ENCODE measurements at places on chromosomes 3 and 15.

GRCh38 chr3:106097817-106098435 lies 229.1 kb upstream of the CBLB start:
- no peak for DNase-seq

DNA sequence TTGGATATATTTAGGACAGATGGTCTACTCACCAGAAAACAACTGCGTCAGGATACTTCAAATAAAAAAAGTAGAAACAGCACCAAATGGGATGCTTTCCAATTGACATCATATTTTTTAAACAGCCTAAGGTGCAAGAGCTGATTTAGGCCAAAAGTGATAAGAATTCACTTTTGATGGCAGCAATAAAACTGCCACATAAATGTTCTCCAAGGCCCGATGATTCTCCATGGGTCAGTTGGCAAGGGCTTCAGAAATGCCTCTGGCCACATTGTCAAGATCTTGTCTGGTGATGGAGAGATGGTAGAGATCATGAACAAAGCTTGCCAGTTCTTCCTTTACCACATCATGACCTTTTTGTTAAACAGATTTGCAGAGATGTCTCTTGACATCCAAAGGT lies 38.9 kb downstream of the LDHAL6B start:
- no peak for DNase-seq

- DNase-seq: no peak
Observed at GRCh38 chr3:79253271-79253670, 514.5 kb downstream of the ROBO1 start.

- DNase-seq: no peak
Observed at GRCh38 chr3:169865176-169865767, 4.5 kb downstream of the LRRC31 start.

- no peak for DNase-seq
Observed at GRCh38 chr3:134985864-134986715, 191.0 kb downstream of the EPHB1 start.

- peak; percentile 11 for DNase-seq
Observed at GRCh38 chr3:12574131-12574530, 17.2 kb downstream of the MKRN2 start.

- no peak for DNase-seq
Observed at GRCh38 chr3:128404276-128405068, 62.2 kb downstream of the DNAJB8 start.

DNA sequence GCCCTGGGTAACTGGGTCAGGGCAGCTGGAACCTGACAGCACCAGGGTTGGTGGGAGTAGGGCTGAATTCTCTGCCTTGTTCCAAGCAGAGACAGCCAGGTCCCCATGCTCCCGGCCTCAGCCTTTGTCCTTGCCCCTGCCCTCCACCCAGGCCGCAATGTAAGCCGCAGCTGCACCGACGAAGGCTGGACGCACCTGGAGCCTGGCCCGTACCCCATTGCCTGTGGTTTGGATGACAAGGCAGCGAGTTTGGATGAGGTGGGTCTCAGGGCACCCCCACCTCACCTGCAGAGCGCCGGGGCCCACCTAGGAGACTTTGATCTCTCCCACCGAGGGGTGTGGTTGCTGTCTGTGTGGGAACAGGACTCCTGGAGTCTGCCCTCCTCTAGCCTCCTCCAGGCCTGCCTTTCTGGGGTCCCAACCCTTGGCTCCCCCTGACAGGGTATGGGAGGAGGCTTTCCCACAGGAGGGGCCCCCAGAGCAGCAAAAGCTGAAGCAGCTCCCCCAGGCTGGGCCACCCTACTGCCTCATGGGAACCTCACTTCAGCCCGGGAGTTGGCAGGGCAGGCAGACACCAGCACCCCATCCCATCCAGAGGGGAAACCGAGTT lies 23.4 kb downstream of the VIPR1 start:
- DNase-seq: no peak

DNA sequence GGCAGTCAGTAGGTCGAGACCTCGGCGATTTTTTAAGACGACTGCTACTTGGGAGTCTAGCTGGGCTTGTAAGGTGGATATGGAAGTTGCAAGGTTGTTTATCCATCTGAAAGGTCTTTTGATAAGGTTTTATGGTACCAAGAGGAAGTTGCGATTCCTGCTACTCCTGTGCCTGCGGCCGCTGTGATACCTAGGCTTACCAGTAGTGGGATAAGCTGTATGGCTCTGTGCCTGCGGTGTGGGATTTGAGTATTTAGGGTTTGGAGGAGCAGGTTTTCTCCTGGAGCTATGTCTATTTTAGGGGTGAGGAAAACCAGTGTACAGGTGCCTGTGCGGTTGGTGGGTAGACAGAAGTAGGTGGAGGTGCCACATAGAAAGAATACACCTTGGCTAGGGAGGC lies 1059.8 kb downstream of the SI start:
- DNase-seq: no peak

DNA sequence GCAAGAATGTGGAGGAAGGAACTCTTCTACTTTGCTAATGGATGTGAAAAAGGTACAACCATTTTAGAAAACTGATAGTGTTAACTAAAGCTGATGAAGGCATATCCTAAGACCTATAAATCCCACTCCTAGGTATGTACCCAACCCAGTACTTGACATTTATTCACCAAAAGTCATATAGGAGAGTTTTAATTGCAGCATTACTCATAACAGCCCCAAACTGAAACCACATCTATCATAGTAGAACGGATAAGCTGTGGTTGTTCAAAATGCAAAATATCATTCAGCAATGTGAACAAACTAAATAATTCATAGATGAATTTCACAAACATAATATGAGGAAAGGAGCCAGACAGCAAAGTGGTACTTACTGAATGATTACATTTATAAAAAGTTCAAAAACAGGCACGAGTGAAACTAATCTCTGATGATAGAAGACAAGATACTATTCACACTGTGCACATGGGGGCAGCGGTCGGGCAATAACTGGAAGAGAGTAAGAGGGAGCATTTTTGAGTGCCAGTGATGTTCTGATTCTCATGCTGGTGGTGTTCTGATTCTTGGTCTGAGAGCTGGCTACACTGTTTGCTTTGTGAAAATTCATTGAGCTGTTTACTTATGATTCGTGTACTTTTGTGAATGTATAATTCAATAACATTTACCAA lies 34.3 kb downstream of the GOLIM4 start:
- no peak for DNase-seq

DNA sequence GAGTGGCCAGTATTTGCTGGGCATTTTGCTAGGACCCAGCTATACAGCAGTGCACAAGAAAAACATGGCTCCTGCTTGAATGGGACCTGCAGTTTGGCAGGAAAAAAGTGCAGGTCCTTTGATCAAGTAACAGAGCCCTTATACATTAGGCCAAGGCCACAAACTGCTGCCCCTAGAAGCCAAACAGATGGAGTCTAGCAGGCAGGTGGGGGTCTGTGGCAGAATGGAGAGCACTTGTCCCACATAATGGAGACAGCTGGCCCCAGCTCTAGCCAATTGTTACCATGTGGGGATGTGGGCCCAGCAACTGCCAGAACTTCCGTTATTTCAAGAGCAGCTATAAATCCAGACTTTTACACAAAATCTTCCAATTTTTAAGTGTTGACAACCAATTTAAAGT lies 79.3 kb downstream of the SHQ1 start:
- DNase-seq: no peak

DNA sequence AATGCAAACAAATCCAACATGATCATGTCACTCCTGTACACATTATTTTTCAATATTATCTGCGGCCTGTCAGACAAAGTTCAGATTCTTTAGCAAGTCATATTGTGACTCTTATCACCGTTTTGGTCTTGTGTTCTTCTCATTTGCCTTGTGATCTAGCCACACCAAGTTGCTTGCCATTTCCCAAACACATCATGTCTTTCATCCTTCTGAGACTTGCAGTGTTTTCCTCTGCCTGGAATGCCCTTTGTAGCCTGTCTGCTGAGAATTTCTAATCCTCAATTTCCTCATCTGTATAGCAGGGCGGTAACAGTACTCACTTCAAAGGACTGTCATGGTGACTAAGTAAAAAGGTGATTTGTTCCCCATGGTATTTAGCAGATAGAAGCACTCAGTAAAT lies 135.0 kb downstream of the GREM1 start:
- no peak for DNase-seq

- DNase-seq: no peak
Observed at GRCh38 chr3:110569073-110569472, 502.5 kb upstream of the NECTIN3 start.

DNA sequence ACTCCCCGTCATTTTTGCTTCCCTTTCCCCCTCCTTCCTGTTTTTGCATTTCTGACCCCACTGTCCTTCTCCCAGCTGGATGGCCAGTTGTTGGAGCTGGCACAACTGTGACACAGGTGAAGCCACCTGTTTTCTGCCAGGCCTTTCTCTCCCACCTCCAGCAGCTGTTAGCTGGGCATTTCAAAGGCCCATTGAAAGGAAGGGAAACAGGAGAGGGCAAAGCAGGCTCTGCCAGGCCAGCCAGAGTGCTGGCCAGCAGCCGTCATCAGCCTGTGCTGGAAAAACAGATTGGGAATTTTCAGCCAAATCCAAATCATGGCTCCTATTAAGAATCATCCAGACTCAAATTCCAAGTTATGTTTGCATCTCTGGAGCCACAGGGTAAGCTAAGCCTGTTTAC lies 155.2 kb upstream of the C2CD4B start:
- no peak for DNase-seq

- no peak for DNase-seq
Observed at GRCh38 chr15:72389231-72389630, 8.9 kb upstream of the TMEM202 start.

DNA sequence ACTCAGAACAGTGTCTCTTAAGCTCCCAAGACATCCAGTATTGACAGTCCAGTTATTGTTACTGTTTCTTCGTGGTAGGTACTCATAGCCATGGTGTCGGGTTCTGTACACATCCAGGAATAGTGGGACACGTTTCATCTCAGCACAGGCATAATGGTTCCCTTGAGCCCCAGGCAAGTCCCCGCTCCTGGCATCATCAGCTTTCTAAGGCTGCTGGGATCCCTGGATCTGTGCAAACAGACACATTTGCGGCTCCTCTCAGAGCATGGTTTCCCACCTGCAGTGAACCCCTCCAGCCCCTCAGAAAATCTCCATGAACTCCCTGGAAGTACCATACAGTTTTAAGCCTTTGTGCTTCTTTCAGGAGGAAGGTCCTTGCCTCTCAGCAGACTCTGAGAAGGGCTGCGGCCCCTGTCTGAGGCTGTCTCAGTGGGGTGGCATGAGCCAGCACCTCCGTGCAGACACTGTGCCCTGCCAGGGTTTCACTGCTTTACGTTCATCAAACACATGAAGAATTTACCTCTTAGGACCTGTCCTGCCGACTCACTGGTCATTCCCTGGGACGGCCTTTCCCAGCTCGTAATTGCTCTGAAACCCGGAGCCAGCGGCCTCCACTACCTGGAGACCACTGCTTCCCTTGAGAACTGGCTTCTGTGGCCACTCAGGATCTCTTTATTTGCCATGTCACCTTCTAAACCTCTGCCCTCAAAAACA lies 124.9 kb downstream of the LRRK1 start:
- no peak for DNase-seq

- no peak for DNase-seq
Observed at GRCh38 chr15:68441045-68441743, 9.2 kb upstream of the ITGA11 start.

All from foreskin keratinocyte (primary cell).